ENCODE measurements at places on chromosomes 1 and 21.

GRCh38 chr1:117846674-117847425 lies 82.6 kb downstream of the GDAP2 start:
- DNase-seq, result no peak

DNA sequence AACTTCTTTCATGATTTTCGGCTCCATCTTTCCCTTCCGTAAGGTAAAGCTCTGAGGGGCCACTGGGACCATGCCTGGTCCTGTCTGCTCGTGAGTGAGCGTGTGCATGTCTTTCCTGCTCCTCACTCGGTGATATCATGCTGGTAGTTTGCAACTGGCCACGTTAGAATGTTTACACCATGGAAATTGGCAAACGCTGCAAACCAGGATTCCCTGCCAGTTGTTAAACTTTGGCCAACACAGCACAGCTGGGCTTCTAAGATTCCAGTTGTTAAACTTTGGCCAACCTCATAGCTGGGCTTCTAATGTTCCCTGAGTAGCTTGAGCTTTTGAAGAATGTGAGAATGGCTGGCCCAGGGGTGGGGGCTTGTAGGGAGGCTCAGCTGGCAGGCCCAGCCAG lies 68.0 kb upstream of the ACTL8 start:
- DNase-seq, result no peak

DNA sequence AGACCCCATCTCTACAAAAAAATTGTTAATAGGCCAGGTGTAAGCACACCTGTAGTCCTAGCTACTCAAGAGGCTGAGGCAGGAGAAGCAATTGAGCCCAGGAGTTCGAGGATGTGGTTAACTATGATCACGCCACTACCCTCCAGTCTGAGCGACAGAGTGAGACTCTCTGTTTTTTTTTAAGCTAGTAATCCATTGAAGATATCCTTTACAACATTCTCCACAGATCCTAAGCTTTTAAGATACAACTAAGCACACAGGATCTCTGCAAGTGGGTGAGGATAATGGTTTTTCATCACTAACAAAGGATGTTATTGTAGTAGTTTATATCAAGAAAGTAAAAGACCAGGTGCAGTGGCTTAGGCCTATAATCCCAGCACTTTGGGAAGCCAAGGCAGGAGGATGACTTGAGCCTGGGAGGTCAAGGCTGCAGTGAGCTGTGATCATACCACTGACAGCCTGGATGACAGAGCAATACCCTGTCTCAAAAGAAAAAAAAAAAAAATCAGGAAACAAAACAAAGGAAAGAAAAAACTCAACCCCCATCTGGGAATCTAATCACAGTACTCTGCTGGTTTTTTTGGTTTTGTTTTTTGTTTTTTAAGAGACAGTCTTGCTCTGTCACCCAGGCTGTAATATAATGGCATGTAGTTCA lies 166.1 kb downstream of the RERE start:
- no peak for DNase-seq

GRCh38 chr1:30748098-30748698 lies 9.4 kb downstream of the LAPTM5 start:
- no peak for DNase-seq

DNA sequence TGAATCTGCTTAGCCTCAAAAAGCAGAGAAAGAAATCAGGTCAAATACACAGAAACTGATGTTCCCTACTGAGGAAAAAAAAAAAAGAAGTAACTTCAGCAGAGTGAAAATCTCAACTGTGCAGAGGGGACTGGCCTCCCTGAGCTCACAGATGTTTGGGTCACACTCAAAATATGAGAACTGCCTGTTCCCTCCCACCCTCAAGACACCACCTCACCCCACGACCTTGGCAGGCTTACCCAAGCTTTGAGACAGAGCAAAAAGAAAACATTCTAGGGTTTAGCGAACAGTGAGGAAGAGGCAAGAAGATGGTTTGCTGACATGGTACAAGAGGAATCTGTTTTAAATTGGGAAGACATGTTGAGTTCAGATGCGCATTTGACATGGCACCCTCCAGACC lies 48.8 kb downstream of the NID1 start:
- DNase-seq, result no peak

Measured in Daoy (cell line).